ENCODE measurements at places on chromosomes 1 and 21.

GRCh38 chr1:64967381-64967780, 1.0 kb upstream of the JAK1 start:
- no peak for DNase-seq

GRCh38 chr1:46606255-46606965, 2.3 kb upstream of the MKNK1 start:
- DNase-seq = no peak

GRCh38 chr1:195202241-195202640, 1406.0 kb downstream of the KCNT2 start:
- DNase-seq = no peak

DNA sequence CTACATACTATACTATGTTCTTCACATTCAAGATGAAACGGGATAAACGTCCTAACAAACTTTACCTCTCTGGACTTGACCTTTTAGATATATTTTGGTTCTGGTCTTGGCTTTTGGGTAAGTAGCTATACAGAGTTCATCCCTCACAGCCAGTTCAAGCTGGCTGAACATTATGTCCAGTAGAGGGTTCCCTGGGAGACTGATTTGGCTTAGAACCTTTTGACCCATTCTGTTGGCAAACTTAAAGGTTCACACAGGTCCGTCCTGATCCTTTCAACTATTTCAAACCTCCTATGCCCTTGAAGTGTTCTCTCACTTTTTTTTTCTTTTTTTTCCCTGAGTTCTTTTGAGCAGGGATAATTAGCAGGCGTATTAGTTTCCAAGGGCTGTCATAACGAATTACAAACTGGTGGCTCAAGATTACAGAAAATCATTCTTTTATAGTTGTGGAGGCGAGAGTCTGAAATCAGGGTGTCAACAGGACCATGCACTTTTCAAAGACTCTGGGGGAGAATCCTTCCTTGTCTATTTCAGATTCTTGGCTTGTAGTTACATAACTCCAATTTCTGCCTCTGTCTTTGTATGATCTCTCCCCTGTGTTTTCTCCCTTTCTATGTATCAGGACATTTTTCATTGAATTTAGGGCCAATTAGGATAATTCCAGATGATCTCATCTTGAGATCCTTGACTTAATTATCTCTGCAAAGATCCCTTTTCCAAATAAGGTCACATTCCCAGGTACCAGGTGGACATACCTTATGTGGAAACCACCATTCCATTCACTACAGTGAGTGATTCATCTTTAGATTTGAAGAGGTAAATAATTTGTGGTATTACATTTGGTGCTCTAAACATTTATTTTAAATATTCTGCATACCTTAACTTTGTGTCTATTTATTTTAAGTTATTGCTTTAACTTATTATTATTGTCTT, 257.4 kb upstream of the USP25 start:
- DNase-seq = no peak

DNA sequence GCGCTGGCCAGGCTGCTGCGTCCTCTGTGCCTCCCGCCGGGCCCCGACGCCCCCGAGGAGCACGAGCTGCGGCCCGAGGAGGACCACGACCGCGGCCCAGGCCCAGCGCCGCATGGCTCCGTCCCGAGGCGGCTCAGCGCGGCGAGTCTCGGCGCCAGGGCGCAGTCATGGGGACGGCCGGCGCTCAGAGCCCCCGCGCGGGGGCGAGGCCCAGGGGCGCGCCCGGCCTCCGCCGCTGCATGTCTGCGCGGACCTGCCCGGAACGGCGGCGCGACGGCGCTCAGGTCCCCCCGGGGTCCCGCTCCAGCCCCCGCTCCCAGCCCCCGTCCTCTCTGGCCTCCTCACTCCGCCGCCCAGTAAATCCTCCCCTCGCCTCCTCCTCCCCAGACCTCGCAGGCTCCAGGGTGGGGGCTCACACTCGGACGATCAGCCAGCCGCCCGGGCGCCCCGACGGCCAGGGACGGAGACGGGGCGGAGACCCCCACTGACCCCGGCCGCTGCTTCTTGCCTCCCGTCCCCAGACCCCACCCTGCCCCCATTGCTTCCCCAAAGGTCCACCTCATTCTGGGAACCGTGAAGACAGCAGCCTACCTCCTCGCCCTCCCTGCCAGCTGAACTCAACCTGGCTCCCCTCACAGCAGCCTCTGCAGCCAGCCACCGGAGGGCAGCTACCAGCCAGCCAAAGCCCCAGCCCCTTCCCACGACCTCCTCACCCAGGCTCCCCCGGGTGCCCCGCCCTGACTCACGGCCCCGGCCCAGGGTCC, at the start of gene C1QTNF12:
Gene C1QTNF12 (minus strand): TSS at position 146 of the 764 bp plus-strand sequence. CDS start 32 bp downstream, at position 114.
- DNase-seq = no peak

DNA sequence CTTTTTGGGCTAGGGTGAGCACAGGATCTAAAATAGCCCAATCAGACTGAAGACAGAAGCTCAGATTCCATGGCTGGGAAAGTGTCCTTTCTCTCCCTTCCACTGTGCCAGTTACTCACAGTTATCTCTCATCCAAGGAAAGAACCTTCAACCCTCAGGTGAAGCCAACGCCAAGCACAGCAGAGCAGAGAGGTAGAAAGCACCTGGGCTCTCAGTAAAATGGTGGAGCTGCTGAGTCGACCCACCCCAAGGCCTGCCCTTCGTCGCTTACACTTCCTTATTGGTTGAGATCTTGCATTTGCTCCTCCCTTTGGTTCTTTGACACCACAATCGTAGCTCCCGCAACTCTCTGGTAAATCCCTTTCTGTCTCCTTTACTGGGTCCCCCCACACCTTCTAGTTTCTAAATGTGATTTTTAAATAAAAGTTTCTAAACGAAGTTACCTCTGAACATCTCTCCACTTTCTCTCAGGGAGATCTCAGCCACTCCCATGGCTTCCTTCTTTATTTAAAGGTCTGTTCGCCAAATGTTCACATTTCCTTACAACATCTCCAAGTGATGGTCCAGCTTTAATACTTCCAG, 27.5 kb upstream of the SLC30A1 start:
- no peak for DNase-seq

- DNase-seq = no peak
Measured at GRCh38 chr1:9108056-9108665, 20.7 kb downstream of the GPR157 start.

DNA sequence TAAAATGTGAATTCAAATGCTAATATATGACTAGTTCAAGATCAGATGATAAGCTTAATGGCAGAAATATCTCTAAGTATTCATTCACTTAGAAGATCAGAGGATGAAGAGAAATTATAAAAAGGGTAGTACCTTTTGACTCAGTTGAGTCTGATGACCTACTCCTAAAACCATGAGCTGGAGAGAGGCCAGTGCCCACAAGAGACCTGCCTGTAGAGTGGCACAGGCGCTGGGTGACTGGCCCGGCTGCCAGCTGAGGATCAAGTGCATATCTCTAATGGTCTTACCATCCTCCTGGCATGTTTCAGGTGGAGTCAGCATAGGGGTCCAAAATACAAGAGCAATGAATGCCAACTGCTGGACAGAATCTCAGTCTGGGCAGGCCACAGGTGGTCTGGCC, 14.1 kb downstream of the DDAH1 start:
- DNase-seq = no peak

- DNase-seq = no peak
Measured at GRCh38 chr1:88741413-88741812, 57.3 kb downstream of the PKN2 start.

DNA sequence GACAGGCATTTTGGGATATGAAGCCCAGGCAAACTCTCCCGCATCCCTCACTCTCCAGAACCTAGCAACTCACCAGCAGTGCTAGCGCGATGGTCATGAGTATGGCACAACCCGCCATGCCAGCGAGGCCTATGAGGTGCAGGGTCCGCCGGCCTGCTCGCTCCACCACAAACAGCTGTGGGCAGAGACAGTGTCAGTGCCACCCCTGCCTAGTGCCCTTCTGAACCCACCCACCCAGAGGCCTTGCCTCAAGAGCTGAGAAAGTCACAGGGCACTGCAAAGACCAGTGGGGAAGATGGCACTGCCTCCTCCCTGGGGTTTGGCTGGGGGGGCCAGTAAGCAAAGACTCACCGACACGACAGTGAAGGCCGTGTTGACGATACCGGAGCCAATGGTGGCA, 29.8 kb downstream of the SLC2A1 start:
- no peak for DNase-seq

GRCh38 chr1:205416322-205416721, 5.5 kb downstream of the LEMD1 start:
- DNase-seq = no peak

DNA sequence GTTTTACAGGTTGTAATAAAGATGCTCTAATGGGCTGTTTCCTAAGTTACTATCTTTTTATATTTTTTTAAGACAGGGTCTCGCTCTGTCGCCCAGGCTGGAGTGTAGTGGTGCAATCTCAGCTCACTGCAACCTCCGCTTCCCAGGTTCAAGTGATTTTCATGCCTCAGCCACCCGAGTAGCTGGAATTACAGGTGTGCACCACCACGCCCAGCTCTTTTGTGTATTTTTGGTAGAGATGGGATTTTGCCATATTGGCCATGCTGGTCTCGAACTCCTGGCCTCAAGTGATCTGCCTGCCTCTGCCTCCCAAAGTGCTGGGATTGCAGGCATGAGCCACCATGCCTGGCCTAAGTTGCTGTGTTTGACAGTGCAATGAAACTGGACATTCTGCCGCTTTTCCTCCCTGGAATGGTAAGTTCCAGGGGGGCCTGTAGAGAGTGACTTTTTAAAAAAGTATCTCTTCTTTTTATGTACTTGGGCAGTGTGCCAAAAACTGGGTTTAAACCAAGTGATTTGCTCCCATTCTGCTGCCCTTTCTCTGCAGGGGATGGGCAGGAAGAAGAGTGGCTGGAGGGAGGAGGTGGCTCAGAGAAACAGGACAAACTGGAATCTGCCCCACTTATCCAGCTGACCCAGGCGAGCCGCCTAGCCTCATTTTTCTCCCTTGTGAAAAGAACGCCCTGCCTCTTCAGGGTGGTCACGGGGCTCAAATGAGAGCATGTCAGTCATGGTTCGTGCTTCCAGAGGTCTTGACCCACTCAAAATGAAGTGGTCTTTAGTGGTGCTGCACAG, 2.3 kb downstream of the SLC37A1 start:
- DNase-seq = no peak

DNA sequence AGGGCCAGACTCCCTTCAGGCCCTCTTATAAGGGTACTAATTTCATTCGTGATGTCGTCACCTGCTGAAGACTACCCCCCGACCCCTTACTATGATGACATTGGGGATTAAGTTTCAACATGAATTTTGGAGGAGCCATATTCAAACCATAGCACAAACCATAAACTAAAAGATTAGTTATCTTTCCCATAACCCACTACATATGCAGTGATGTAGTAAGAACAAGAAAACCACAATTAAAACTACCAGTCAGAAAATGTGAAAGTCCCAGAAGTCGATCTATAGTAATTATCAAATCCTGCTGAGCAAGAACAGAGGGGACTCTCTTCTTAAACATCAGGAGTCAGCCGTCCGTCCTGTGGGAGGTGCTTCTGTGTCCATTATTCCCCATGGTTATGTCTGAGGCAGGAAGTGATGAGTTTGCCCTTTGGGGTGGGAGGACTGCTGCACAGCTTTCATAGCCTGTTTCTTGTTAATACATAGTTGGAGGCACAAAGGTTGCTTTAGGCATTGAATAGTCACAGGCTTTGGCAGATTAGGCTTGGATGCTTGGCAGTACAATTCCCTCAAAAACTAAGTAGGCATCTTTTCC, 35.9 kb upstream of the PTGFRN start:
- DNase-seq = no peak

DNA sequence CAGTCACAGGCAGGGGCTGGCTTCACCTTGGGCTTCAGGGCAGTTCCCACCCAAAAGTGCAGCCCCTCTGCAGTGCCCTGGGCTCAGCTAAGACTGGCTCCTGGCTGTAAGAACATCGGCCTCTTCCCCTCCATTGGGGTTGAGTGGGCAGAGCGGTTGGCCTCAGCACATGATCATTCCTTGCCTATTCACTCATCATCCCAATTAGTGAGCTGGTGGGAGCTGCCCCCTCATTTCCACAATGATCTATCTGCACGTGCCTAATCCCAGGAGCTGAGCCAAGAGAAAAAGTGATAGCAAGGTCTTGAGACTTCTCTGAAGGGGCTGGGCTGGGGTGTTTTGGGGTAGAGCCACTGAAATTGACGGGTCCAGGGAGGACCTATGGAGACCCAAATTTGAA, 133.6 kb downstream of the SYF2 start:
- DNase-seq = no peak

DNA sequence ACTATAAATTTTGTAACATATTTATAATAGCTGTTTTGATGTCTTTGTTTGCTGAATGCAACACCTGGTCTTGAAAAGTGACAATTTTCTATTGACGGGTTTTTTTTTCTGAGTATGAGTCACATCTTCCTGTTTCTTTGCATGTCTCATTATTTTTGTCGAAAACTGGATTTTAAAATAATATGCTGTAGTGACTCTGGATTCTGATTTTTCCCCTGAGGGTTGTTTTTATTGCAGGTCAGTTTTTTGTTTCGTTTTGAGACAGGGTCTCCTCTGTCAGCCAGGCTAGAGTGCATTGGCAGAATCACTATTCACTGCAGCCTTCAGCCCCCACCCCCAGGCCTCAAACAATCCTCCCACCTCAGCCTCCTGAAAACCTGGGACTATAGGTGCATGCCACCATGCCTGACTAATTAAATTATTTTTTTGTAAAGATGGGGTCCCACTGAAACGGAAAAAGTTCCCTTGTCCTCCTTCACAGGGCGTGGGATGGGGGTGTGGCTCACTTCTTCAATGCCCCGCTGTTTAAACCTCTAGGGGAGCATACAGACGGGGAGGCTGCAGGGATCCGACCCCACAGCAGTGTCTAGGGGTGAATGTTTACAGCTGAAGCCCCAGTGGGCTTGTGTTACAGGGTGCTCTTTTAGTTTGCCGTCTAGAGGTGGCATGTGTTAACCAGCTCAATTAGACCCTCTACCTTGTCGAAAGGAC, 11.3 kb upstream of the PPIE start:
- DNase-seq = no peak

DNA sequence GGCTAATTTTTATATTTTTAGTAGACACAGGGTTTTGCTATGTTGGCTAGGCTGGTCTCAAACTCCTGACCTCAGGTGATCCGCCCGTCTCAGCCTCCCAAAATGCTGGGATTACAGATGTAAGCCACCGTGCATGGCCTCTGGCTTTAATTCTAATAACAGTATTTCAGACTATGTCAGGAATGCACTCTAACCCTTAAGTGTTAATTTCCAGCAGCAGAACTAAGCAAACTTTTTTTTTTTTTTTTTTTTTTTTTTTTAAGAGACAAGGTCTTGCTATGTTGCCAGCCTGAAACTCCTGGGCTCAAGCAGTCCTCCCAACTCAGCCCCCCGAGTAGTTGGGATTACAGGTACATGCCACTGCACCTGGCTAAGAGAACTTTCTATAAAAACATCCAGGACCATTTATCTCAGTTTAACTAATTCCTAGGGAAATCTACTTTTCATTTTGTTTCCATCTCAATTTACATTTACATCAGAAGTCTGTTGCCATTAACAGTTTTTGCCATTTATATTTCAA, 6.5 kb downstream of the DCAF8 start:
- no peak for DNase-seq

- no peak for DNase-seq
Measured at GRCh38 chr1:71861022-71861421, 421.3 kb downstream of the NEGR1 start.

- no peak for DNase-seq
Measured at GRCh38 chr1:114771992-114772391, 8.5 kb downstream of the SIKE1 start.

Data from NCI-H1436 treated with DMSO at 0.1 percent for 48 hours (cell line).